ENCODE measurements at places on chromosomes 12 and 14.
A peak's percentile ranks its signal among the peaks of the same experiment; 100 is the strongest.

DNA sequence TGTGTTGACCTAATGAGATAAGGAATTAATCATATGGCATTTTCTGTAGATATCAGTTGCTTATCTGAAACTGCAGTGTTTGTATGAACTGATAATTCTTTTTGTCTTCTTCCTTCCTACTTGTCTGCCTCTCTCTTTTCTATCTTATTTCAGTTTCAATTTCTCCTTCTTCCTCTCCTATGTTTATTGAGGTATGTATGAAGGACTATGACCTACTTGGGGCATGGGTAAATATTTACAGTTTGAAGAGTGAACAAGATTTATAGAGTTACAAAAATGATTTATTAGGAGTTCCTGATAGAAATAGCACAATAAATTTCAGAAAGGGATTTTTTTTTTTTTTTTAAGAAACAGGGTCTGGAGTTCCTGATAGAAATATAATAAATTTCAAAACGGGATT, 88.7 kb upstream of the MUCL1 start:
- no peak for DNase-seq

- DNase-seq: no peak
Measured at GRCh38 chr12:81330480-81330879, 252.6 kb downstream of the ACSS3 start.

GRCh38 chr14:82999802-83000201, 1466.1 kb upstream of the SEL1L start:
- no peak for DNase-seq

DNA sequence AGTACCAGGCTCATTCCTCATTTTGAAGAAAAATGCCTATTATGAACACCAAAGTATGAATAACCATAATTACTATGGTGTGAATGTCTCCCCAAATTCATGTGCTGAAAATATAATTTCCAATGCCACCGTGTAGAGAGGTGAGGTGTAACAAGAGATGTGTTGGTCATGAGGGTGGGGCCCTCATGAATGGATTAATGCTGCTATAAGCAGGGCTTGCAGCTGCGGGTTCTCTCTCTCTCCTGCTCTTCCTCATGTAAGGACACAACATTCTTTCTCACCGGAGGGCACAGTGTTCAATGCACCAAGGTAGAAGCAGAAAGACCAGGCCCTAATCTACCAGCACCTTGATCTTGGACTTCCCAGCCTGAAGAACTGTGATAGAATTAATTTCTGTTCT, 70.0 kb downstream of the TMTC1 start:
- DNase-seq: no peak

DNA sequence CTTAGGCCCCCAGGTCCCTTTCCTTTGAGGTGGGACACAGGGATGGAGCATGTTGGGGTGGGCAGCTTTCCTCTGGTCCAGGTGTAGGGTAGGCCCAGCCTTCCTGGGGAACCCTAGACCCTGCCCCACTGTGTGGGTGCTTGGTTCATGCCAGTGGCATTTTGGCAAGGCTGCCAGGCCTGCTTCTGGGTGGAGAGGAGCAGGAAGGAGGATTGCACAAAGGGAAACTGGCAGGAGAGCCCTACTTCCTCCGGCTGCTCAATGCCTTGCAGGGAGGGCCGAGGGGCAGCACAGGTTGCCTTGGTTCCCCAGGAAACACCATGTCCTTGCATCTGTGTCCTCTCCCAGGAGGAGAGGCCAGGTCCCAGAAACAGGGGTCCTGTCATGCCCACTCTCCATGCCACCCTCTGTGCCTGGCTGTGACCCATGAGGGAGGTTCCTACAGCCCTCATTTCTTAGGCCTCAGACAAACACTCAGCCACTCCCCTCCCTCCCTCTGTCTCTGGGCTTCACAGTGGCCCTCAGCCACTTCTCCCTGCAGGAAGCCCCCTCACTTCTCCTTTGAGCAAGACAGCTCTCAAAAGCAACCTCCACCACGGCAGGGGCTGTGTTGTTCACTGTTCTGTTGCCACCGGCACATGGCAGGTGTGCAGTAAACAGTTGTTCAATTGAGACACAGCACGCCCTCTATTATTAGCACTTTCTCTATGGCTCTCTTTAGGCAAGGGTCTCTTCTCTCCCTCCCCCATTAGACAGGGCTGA, 6.8 kb upstream of the KRT80 start:
- DNase-seq: no peak

DNA sequence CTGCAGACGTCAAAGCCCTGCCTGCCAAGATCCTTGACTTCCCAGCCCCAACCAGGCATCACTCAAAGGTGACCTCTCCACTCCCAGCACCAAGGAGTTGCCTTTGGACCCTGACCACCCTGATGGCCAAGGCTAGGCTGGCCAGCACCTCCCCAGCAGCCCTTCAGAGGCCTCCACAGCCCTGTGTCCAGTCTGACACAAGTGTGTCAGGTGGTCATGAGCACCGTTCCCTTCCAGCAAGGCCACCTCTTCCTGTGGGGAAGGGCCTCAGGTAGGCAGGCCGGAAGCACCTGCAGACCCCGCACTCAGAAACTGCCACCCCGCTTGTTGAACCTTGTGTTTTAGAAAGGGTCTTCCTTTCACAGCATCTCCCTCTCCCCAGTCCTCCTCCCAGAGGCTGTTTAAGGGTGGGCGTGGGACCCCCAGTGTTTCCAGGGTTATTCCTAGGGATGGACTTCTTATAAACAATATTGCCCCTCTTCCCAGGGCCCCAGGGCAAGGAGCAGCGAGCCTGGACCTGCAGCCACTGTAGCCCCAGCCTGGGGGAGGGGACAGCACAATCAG, 13.2 kb upstream of the INF2 start:
- no peak for DNase-seq

DNA sequence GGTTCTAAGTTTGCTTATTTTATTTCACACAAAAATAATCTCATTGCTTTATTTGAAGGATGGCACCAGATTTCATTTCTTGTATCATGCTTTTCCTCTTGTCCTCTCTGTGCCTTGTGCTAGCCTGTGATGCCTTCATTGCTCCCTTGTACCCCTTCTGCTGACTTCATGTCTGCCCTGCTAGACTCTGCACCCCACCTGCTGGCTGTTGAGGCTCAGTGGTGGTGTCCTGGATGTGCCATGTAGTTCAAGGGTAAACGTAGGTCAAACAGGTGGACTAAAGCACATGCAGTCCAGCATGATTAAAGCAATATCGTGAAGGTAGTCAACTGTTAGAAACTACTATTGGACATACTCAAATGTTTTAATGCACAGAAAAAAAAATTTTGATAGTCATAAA, 21.6 kb downstream of the MRPS35 start:
- DNase-seq: no peak

- no peak for DNase-seq
Measured at GRCh38 chr12:43749016-43749415, 9.6 kb downstream of the PUS7L start.

DNA sequence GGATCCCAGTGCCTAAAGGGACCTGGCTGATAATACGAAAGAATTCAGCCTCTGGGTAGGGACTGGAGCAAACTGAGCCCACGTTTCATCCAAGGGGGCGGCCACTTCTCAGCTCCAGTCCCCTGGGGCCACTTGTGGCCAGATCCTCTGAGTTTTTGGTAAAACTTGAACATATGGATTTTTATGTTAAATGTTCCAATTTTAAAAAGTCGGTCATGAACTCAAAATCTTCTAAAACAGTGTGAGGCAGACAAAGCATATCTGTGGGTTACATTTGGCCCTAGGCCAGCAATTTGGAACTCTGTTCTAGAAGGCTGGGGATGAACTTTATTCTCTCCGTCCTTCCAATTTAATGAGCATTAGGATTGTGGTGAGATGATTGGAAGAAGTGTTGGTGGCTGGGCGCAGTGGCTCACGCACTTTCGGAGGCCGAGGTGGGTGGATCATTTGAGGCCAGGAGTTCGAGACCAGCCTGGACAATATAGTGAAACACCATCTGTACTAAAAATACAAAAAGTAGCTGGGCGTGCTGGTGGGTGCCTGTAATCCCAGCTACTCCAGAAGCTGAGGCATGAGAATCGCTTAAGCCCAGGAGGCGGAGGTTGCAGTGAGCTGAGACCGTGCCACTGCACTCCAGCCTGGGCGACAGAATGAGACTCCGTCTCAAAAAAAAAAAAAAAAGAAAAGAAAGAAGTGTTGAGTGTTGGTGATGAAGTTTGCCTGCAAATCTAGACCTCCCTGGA, 3.0 kb upstream of the PPP1CC start:
- no peak for DNase-seq

GRCh38 chr14:87687420-87687819, 305.6 kb downstream of the GALC start:
- no peak for DNase-seq

DNA sequence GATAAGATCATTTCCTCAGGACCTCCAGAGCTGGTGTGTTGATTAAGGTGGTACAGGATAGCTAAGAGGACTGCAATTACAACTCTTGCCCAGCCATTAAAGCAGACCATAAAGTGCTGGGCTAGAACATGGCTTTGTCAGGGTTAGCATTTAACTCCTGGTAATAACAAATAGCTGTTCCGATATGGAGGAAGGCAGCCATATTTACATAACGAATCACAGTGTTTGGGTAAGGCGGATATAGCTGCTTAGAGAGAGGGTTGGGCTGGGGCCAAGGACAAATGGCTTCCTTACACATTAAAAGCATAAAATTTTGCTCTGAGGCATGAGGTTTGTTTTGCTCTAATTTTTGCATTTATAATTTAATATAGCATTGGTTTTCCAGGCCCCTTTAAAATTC, 297.7 kb upstream of the DDHD1 start:
- DNase-seq: no peak

DNA sequence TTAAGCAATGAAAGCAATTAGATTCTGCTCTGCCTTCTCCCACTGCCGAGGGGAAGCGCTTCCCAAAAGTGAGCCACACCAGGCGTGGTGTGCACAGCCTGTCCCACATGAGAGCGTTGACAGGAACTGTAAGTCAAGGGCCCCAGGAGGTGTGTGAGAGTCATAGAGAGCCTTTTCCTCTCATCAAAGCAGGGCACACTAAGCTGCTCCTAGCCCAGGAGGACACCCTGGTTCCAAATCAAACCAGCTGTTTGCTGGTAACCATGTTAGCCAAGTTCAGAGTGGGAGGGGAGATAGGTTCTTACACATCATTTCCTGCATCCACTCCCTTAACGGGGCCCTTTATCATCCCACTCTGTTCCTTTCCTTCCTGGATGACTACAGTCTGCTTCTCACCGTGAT, 98.3 kb downstream of the SPTSSA start:
- DNase-seq: no peak

DNA sequence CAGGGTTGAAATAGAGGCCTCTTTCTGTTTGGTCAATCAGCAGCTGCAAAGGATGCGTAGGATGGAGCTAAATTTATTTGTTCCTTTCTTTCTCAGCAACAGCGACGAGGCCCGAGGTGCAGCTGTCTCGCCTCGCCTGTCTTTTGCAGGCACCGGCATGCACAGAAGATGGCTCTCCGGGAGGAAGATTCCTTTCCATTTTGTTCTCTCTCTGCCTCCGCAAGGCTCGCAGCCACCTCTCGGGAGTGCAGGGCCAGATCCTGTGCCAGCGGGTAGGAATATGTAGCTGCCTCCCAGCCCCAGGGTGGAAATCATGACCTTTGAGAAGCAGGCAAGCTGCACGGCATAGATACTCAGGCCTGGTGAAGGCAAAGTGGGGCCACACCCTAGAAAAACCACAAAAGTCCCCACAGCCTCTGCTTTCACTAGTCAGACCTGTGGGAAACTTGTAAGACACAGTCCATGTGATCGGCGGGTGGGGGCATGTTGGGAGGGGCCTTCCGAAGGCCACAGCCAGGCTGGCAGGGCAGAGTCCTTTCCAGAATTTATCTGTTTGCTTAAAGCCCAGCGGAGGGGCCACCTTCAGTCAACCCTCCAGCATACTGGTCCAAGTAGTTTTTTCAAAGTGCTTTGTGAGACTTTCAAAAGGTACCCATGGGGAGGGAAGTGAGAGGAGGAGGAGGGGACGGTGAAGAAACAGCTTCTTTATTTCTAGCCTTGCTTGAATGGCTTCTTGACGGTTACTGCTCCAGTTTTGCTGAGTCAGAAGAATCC, at the start of gene MAP1LC3B2:
Gene MAP1LC3B2 (plus strand): TSS at position 220 of the 774 bp plus-strand sequence. CDS start 16,562 bp downstream, outside the sequence.
- peak; percentile 52 for DNase-seq

GRCh38 chr12:31958569-31959160, 550 bp upstream of the RESF1 start:
- no peak for DNase-seq

GRCh38 chr14:79408696-79409095, 802.6 kb downstream of the DIO2 start:
- no peak for DNase-seq

DNA sequence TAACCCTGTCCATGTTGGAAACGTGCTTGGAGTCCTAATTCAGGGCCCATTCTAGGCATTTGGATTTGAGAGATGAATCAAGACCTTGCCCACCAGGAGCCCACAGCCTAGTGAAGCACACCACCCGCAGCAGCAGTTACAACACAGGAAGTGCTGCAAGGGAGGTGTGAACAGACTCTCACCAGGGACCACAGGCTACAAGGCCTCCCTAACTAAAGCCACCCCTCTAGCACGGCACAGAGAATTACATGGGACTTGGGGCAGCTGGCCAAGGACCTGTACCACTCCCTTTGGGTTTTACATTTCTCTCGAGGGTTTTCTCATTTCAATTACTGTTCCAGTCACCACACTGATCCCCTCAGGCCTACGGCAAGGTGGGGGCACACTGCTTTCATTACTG, 49.5 kb upstream of the FOXN3 start:
- peak; percentile 20 for DNase-seq

DNA sequence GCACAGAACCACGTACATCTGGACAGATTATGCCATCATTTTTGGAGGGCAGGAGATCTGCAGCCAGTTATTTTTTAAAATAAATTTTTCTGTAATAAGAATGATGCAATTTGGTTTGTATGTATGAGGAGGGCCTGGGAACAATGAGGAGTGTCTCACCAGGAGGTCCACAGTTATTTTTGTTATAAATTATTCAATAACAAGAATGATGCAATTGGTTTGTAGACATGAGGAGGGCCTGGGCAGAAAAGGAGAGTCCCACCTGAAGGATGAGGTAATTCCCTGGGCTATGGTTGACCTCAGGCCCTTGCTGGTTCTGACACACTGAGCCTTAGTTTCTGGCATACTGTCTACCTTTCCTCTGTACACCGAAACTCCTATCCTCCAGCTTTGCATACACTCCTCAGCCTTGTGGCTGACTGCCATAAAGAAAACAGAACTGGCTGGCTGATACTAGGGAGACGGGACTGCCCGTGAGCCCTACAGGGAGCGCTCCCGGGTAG, 9.0 kb upstream of the DCD start:
- no peak for DNase-seq

- DNase-seq: no peak
Measured at GRCh38 chr12:105935106-105935505, 203.6 kb downstream of the NUAK1 start.

- DNase-seq: no peak
Measured at GRCh38 chr12:121934309-121934664, 15.9 kb downstream of the CFAP251 start.
